ENCODE measurements at places on chromosomes 13 and 19.

DNA sequence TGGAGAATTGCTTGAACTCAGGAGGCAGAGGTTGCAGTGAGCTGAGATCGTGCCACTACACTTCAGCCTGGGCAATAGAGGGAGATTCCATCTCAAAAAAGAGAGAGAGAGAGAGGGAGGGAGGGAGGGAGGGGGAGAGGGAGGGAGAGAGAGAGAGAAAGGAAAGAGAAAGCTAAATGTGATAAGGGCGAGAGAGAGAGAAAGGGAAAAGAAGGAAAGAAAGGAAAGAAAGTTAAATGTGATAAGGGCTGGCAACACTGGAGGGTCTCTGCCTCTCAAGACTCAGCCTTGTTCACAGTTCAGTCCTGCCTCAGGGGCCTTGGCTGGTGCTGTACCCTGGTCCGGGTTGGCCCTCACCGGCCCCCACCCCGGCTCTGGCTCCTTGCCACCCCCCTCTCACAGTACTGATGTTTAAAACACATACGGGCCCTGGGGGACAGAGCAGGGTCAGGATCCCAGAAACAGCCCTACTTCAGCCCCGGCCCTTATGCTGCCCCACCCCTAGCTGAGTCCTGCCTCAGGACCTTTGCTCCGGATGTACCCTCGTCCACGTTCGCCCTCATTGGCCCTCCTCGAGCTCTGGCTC lies 3.5 kb downstream of the MAP1S start:
- DNase-seq, result no peak

DNA sequence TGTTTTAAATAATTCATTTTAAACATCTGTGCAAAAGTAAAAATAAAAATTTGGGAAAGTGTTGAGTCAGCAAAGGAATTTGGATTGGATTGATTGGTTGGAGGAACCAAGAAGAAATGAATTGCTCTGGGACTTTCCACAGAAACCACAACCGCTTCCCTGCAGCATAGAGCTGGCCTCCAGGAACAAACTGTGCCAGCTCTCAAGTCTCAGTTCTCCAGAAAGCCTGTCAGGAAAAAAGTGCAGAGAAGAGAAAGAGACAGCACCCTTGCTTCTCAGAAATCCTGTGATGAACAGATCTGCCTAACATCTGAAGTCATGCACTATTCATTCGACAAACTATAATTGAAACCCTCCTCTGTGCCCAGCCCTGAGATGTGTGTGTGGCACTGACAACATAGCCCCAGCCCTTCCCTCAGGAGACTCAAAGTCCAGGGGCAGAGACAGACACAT lies 14.8 kb downstream of the LYPD3 start:
- peak; percentile 74 for DNase-seq

GRCh38 chr13:22836475-22836874 lies 344.3 kb upstream of the SGCG start:
- DNase-seq, result no peak

GRCh38 chr19:29326351-29326750 lies 113.4 kb upstream of the UQCRFS1 start:
- DNase-seq, result peak; percentile 27

GRCh38 chr13:111893607-111894443 lies 173.1 kb upstream of the SOX1 start:
- DNase-seq, result no peak

GRCh38 chr19:42261763-42262162 lies 6.8 kb upstream of the ERF start:
- DNase-seq, result no peak

GRCh38 chr13:51063909-51064308 lies 47.2 kb downstream of the C13orf42 start:
- DNase-seq, result no peak
